Progenitor cell of endocrine pancreas (in vitro differentiated cells): ENCODE measurements at places on chromosomes 13 and 19. TPM values are rescaled to one million over a fixed set of nuclear protein-coding genes. Genes with fewer than 3 reads are reported as not detected.

FCER2 gene
- total RNA-seq: not detected in 2 replicates

KLK4 gene
- total RNA-seq: not detected in 2 replicates

SLC10A2 gene
- not detected in 2 replicates for total RNA-seq

PSG7 gene
- total RNA-seq: not detected in 2 replicates
